Daoy (cell line): ENCODE measurements at places on chromosomes 6 and 20.

DNA sequence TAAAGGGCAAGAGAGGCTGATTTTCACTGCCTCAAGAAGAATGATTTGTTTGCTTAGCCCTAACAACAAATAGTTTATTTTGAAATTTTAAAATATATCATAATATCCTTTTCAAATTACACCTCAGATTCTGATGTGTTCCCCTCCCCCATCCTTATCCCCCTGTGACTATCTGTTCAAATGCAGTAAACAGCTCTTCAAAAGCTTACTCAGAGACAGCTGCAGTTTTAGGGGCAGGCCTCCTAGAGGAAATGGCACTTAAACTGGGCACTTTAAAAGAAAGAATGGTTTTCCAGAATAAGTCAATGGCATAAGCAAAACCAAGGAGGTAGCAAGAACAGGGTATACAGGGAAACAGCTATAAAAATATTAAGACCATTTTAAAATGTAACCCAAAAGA is 118.6 kb upstream of the UST start:
- no peak for DNase-seq

- DNase-seq: no peak
These were observed 21.3 kb downstream of the LMBRD1 start for GRCh38 chr6:69775585-69775849.

- no peak for DNase-seq
These were observed 201.5 kb upstream of the ECI2 start for GRCh38 chr6:4336778-4337442.

DNA sequence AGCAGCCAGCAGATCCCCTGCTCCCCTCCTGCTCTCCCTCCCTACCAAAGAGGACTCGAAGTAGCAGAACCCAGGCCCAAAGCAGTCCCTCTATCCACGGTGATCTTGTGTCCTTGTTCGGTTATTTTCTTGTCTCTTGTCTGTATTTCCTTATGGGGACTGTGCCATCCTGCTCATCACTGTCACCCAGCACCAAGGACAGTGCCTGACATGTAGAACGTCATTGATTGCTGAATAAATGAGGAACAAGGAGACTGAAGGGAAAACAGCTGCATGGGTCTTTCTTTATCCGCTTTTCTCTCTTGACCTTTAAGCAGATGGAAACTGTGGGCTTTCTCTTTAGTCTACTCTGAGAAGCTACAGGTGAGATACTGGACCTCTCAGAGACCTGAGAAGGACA is 29.4 kb upstream of the ZNF831 start:
- DNase-seq: no peak

DNA sequence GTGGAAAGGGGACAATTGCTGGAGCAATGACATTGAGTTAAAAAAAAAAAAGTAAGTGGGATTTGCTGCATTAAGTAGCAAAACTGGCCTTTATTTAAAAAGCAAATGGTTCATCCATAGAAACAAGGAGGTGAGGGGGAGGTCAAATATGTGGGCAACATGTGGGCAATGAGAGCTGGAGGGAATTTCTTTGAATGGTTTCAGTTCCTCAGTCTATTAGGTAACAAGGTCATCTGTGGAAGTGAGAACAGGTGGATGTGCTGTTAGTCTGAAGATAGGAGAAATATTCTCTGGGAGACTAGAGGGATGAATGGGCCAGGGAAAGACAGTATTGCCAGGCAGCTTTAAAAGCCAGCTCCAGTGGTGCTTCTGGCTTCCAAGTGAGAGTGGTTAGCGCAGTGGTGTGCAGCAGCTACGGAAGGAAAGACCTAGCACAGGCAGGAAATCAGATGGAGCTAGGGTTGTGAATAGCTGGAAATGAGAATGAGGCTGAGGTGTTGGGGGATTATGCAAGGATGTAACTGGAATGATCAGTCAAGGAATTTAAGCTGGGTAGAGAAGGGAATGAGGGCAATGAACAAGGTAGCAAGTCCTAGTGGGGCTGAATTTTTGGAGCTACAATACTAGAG is 727.6 kb downstream of the PTPRT start:
- no peak for DNase-seq

- DNase-seq: no peak
These were observed 444.3 kb upstream of the NRSN1 start for GRCh38 chr6:23681743-23682142.

GRCh38 chr6:142914937-142915697 is 29.9 kb downstream of the HIVEP2 start:
- no peak for DNase-seq

DNA sequence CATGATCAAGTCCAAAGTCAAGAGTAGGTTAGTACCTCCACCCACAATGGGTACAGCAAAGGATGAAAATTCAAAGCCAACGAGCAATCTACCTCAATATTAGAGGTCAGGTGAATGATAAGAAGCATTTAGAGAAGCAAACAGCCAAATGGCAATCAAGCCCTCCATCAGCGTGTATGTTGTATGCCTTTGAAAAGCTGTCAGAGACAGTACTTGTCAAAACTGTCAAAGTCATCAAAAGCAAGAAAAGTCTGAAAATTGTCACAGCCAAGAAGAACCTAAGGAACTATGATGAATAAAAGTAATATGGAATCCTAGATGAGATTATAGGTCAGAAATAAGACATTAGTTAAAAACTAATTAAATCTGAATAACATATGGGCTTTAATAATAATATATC is 99.3 kb downstream of the PCSK2 start:
- no peak for DNase-seq

DNA sequence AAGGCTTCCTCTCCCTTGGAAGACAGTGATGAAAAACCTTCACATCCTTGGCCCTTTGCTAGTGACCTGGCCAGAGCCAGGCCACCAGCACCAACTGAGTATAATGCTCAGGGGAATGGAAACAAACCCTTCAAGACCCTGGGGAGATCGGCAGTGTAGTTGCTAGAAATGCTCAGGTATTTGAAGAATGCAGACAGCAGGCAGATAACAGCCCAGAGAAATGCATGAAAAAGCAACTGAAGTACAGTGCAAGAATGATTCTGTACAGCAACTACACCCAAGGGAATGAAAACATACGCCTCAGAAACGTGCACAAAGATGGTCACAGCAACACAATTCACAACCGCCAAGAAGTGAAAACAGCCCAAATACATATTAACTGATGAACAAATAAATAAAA is 41.1 kb downstream of the PPP1R3G start:
- no peak for DNase-seq

GRCh38 chr6:149888659-149889058 is 9.3 kb downstream of the RAET1E start:
- no peak for DNase-seq

DNA sequence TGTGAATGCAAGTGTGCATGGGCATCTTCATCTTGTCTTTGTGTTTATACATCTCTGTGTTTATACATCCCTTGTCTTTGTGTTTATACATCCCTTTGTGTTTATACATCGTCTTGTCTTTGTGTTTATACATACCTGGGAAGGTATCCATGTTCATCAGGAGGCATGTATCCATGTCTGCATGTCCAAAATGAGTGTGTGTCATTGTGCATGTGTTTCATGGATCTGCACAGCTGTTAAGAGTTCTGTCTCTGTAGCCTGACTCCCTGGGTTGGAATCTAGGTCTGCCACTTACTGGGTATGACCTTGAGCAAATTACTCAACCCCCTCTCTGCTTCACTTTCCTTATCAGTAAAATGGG is 50.1 kb upstream of the SIRPA start:
- DNase-seq: no peak
